Upper lobe of left lung (tissue), 6 donors: ENCODE measurements at places on chromosomes 2 and 18. TPM values are rescaled to one million over a fixed set of nuclear protein-coding genes. Genes with fewer than 3 reads are reported as not detected.

DNA sequence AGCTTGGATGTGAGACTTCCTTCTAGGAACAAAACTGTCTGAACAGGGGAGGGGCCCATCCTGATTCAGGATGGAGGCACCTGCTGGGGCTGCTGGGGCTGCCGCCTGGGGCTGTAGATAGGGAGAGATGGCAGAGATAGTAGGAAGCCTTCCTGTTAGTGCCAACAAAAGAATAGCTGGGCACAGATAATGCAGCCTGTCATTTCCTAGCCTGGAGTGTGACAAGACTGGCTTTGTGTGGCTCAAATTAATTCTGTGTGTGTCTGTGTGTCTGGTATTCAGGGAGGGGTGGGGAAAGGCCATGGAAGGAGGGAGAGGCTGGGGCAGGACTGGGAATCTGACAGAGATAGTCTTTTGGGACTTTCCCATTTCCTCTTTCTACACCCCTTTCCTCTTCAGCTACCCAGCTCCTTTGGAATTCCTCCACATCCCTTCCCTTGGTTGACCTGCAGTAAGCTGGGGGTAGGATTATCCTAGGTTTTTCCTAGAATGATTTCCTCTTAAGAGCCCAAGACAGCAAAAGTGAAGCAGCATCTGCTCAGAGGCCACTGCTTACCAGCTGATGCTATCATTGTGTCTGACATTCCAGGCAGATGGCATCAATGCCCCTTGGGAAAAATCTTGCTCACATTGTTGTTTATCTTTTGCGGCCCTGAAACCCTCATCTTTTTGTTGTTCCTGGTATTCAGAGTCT is 144.9 kb upstream of the LHCGR start:
- no peaks in the 10 kb centered on the region for H3K4me1 ChIP-seq
- no peaks in the 10 kb centered on the region for H3K27me3 ChIP-seq
- H3K36me3 ChIP-seq, result no peaks in the 10 kb centered on the region
- DNase-seq, result no peak
- H3K27ac ChIP-seq, result no peak overlapping the region

GRCh38 chr2:225137971-225138370 is 95.7 kb upstream of the DOCK10 start:
- no peaks in the 10 kb centered on the region for H3K36me3 ChIP-seq
- H3K27me3 ChIP-seq, result no peaks in the 10 kb centered on the region
- H3K4me3 ChIP-seq, result no peak overlapping the region
- H3K27ac ChIP-seq, result no peak overlapping the region
- no peaks in the 10 kb centered on the region for H3K4me1 ChIP-seq

DNA sequence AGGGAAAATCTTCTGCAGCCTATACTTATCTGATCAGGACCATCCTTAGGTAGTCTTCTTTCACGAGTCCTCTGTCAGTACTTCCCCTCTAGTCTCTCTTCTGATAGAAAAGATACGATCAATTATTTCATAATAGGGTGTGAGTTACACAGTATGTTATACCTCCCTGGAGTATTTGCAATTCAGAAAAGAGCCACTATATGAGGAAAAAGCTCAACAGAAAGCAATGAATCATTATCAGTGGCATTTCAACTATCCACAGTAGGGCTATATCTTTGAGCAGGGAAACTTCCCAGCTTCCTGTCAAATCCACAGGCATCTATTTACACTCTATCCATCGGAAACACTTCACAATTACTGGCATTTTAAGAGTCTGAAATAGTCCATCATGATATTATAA is 105.3 kb upstream of the ACVR2A start:
- H3K27ac ChIP-seq, result no peak overlapping the region
- no peak overlapping the region for H3K4me3 ChIP-seq
- no peaks in the 10 kb centered on the region for H3K4me1 ChIP-seq
- H3K36me3 ChIP-seq, result no peaks in the 10 kb centered on the region
- no peak for DNase-seq

GRCh38 chr2:26178746-26179436 is 6.0 kb downstream of the GAREM2 start:
- H3K4me3 ChIP-seq, result peak overlapping the region; percentile 29
- peak; percentile 90 for DNase-seq
- peaks cover 4% of the 10 kb centered on the region for H3K27me3 ChIP-seq
- no peaks in the 10 kb centered on the region for H3K36me3 ChIP-seq

The MYO7B gene
- total RNA-seq, result 4.2 TPM

The FBXO15 gene
- total RNA-seq, result 5.2 TPM

DNA sequence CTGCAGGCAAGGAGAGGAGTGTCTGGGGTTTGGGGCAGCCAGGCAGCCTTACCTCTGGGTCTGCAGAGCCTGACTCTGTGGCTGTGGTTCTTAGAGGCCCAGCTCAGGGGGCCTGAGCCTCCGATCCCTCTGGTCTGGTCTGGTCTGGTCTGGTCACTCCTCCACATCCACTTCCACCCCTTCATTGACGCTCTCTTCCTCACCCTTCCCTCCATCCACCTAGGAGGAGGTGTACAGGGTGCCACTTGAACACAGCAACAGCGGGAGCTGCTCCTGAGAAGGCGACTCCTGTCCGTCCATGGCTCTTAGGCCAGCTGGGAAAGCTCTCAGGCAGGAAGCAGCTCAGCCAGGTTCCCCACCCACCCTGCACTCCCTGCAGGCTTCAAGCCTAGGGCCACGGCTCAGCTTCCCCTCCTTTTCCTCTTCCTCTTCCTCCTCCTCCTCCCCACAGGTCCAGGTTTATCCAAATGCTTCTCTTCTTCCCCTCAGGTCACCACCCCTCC is 16.9 kb downstream of the GPR55 start:
- H3K4me3 ChIP-seq, result no peak overlapping the region
- no peaks in the 10 kb centered on the region for H3K27me3 ChIP-seq
- H3K27ac ChIP-seq, result no peak overlapping the region
- peak; percentile 16 for DNase-seq
- no peaks in the 10 kb centered on the region for H3K4me1 ChIP-seq
